ENCODE measurements at places on chromosomes 11 and 22.

DNA sequence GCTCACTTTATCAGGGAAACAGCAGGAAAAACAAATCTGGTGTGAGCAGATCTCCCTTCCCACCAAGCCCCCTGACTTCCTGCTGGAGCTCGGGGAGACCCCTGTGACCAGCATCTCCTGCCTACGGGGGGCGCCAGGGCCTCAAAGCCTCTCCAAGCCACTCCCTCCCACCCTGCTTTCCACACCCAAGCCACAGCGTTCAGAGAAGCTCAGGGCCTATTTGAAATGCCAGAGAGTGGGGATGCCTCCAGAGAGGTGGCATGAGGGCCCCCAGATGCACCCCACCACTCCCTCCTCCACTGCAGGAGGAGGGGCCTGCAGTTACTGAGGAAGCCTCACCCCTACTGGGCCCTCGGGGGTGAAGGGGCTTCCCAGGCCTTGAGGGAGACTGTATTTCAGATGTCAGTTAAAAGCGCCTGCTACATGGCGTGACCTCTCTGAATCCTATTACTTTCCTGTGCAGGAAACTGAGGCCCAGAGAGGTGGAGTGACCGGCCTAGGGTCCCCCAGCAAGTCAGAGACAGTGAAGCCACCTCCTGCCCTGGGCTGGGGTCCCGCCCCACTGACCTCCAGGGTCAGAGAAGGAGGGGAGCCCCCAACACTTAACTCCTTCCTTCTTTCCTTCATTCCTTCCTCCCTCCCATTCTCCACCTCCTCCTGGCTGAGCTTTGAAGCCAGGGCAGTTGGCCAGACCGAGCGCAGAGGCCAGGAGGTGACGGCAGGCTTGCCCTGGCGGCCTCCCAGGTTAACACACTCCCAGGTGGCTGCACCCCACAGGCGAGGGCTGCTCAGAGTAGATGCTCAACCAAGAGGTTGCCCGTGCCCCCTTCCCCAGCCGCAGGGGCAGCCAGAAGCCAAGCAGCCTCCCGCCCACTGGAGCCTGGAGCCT, 6.0 kb upstream of the CDKN1C start:
- no peaks in the 10 kb centered on the region for H3K36me3 ChIP-seq
- H3K27ac ChIP-seq = peak overlapping the region; percentile 60
- peaks cover 35% of the 10 kb centered on the region for H3K4me1 ChIP-seq
- no peak for DNase-seq

DNA sequence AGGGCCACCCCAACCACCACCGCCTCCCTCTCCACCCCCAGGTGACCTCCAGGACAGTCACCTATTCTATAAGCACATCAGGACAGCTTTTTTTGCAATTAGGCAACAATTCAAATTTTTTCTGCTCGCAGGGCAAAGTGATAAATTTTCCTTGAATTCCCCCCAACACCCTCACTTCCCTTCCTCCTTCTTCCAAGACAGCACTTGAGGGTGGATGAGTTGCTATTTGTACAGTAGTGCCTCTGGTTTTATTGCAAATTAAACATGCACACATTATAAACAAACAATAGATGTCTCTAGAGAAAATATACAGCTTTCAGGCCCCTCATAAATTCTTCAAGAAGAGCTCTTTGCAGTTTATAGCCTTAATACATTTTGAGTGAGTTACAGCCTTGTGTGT, 80.9 kb upstream of the USP47 start:
- H3K27ac ChIP-seq = no peak overlapping the region
- no peak overlapping the region for H3K4me3 ChIP-seq
- H3K4me1 ChIP-seq = no peaks in the 10 kb centered on the region
- DNase-seq = no peak

GRCh38 chr22:46147061-46147460, 3.3 kb upstream of the PPARA start:
- peaks cover 17% of the 10 kb centered on the region for H3K4me1 ChIP-seq
- no peak for DNase-seq
- H3K36me3 ChIP-seq = no peaks in the 10 kb centered on the region
- no peaks in the 10 kb centered on the region for H3K27me3 ChIP-seq

- no peaks in the 10 kb centered on the region for H3K27me3 ChIP-seq
- no peaks in the 10 kb centered on the region for H3K4me1 ChIP-seq
- DNase-seq = no peak
- H3K27ac ChIP-seq = no peak overlapping the region
These were observed 9.7 kb upstream of the MPPED1 start for GRCh38 chr22:43402128-43402527.

GRCh38 chr11:64094463-64095260, 58.9 kb downstream of the FLRT1 start:
- no peaks in the 10 kb centered on the region for H3K4me1 ChIP-seq
- H3K27ac ChIP-seq = no peak overlapping the region
- H3K36me3 ChIP-seq = no peaks in the 10 kb centered on the region
- no peak overlapping the region for H3K4me3 ChIP-seq
- H3K27me3 ChIP-seq = no peaks in the 10 kb centered on the region

DNA sequence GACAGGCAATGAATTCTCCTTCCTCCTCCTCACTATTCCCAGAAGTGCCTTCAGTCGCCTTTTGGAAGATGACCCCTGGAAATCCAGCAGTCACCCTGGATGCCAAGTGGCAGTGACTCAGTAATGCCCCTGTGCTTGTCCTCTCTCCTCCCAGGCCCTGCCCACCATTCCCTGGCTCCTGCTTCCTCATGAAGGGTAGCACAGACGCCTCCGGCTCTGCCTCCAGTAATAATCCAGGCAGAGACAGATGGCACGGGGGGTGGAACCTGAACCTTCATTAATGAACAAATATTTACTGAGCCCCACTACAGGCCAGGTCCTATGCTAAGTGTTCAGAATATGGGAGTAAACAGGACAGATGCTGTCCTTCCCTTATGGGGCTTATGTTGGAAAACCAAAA, 23.2 kb downstream of the SYT13 start:
- H3K36me3 ChIP-seq = no peaks in the 10 kb centered on the region
- no peaks in the 10 kb centered on the region for H3K27me3 ChIP-seq
- H3K4me1 ChIP-seq = no peaks in the 10 kb centered on the region
- DNase-seq = no peak

GRCh38 chr11:69843529-69843921, 24.3 kb upstream of the FGF3 start:
- H3K36me3 ChIP-seq = no peaks in the 10 kb centered on the region
- H3K4me1 ChIP-seq = no peaks in the 10 kb centered on the region
- H3K27ac ChIP-seq = no peak overlapping the region
- H3K4me3 ChIP-seq = no peak overlapping the region
- H3K27me3 ChIP-seq = no peaks in the 10 kb centered on the region

DNA sequence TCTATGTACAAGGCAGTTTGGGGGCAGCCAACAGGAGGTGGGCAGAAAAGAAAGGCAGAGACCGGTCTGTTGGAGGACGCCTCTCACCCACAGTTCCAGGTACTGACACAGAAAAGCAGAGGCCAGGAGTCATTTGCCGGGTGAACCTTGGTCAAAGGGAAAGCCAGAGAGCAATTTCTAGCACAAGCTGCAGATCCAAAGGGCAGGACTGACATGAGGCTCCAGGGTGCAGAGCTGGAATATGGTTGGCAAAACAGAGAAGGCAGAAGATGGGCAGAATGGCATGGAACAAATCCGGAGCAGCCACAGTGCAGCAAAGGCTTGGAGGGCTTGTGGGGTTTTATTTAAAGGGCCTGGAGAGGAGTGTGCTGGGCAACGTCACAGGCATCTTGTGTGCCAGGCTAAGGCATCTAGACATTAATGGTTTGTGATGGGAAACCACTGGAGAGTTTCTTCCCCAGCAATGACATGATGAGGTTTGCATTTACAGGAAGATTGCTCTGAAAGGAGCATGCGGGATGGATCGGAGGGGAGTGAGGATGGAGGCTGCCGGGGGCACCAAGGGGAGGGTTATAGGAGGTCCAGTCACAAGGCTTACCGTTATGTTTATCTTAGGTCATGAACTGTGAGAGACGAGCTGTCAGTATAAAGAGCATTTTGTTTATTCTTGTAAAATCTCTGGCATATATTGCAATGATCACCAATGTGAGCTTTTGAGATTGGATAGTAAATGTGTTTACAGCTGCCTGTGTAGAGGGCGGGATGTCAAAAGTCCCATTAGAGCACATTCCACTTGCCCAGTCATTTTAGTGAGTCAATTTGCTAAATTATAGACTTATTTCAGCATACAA, 5.7 kb upstream of the MMP20 start:
- H3K36me3 ChIP-seq = no peaks in the 10 kb centered on the region
- H3K27ac ChIP-seq = no peak overlapping the region
- no peak overlapping the region for H3K4me3 ChIP-seq

- no peak overlapping the region for H3K4me3 ChIP-seq
- no peak overlapping the region for H3K27ac ChIP-seq
- no peak for DNase-seq
- no peaks in the 10 kb centered on the region for H3K27me3 ChIP-seq
- H3K4me1 ChIP-seq = no peaks in the 10 kb centered on the region
These were observed 176.0 kb downstream of the ARHGAP42 start for GRCh38 chr11:100863080-100863581.

GRCh38 chr22:21047730-21048129, 2.0 kb downstream of the LRRC74B start:
- no peaks in the 10 kb centered on the region for H3K27me3 ChIP-seq
- H3K36me3 ChIP-seq = no peaks in the 10 kb centered on the region
- no peak overlapping the region for H3K4me3 ChIP-seq
- H3K27ac ChIP-seq = no peak overlapping the region

DNA sequence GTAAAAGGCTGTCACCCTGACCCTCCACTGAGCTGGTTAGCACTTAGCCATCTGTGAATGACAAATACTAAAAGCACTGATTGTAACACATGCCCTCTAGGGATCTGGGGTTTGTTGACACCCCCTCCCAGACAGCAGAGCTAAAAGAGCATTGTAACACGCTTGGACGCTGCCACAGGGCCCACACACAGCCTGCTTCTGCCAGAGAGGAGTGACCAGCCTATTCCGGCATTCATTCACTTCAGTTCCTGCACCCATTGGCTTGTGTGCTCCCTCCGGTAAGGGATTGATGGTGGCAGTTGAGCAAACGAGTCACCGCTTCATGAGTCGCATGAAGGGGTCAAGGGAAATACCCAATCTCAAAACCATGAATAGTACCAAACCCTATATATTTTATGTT, 15.8 kb downstream of the OR10D3 start:
- no peak for DNase-seq
- H3K36me3 ChIP-seq = no peaks in the 10 kb centered on the region
- no peak overlapping the region for H3K27ac ChIP-seq
- H3K4me3 ChIP-seq = no peak overlapping the region
- H3K27me3 ChIP-seq = no peaks in the 10 kb centered on the region
- H3K4me1 ChIP-seq = no peaks in the 10 kb centered on the region

- no peaks in the 10 kb centered on the region for H3K4me1 ChIP-seq
- H3K4me3 ChIP-seq = no peak overlapping the region
- no peaks in the 10 kb centered on the region for H3K36me3 ChIP-seq
- no peak for DNase-seq
- no peak overlapping the region for H3K27ac ChIP-seq
These were observed 202.9 kb downstream of the DBX1 start for GRCh38 chr11:19957294-19957943.

DNA sequence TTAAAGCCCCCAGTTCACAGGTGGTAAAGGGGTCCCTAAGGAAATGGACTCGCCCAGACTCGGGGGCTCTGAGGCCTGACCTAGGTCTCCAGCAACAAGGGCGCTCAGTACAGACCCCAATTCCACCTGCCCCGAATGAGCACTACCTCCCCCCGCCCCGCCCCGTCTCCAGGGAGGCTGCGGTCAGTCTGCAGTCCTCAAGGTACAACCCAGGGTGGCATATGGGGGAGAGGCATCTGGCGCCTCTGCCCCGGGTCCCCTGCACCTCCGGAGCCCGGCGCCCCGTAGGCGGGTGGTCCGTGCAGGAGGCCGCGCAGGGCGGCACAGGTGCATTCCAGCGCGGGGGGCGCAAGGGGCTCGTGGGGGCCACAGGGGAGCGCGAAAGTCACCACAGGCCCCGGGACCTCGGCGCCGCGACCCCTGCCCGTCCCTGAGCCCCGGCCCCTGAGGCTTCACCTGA, 361 bp downstream of the CTSD start:
- peaks cover 48% of the 10 kb centered on the region for H3K4me1 ChIP-seq
- H3K27ac ChIP-seq = peak overlapping the region; percentile 66

DNA sequence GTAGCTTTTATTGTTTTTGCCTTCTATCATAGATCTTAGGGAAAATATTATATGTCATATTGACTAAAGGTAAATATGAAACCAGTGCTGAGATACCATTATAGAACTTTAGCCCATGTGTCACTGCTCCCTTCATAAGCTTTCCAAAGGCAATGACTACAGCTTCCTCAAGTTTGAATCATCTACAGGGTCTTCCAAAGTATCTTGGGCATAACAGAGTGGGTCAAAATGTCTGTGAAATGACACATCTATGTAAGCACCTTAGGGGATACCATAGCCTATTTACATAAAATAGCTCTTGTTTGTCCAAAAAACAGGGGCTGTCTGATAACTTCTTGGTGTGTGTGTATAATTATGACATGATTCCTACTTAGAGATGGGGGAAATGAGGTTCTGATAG, 52.5 kb downstream of the RELT start:
- H3K27ac ChIP-seq = no peak overlapping the region
- no peaks in the 10 kb centered on the region for H3K4me1 ChIP-seq
- no peak for DNase-seq
- no peaks in the 10 kb centered on the region for H3K36me3 ChIP-seq
- no peaks in the 10 kb centered on the region for H3K27me3 ChIP-seq

DNA sequence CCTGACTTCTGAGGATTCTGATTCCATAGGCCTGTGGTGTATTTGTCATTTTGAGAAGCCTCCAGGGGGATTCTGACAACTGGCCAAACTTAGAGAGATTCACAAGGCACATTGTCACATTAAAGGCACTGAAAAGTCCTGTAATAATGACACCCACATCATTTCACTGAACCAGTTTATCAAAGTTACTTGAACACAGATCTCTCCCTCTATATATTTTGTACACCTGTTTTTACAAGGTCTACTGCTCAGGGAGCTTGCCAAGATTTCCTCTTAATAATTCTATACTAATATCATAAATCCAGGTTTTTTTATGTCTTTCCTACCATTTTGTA, 50.0 kb downstream of the LRRC74B start:
- no peaks in the 10 kb centered on the region for H3K4me1 ChIP-seq
- DNase-seq = no peak
- H3K36me3 ChIP-seq = no peaks in the 10 kb centered on the region
- H3K27ac ChIP-seq = no peak overlapping the region
- H3K4me3 ChIP-seq = no peak overlapping the region
- H3K27me3 ChIP-seq = peaks cover 2% of the 10 kb centered on the region

DNA sequence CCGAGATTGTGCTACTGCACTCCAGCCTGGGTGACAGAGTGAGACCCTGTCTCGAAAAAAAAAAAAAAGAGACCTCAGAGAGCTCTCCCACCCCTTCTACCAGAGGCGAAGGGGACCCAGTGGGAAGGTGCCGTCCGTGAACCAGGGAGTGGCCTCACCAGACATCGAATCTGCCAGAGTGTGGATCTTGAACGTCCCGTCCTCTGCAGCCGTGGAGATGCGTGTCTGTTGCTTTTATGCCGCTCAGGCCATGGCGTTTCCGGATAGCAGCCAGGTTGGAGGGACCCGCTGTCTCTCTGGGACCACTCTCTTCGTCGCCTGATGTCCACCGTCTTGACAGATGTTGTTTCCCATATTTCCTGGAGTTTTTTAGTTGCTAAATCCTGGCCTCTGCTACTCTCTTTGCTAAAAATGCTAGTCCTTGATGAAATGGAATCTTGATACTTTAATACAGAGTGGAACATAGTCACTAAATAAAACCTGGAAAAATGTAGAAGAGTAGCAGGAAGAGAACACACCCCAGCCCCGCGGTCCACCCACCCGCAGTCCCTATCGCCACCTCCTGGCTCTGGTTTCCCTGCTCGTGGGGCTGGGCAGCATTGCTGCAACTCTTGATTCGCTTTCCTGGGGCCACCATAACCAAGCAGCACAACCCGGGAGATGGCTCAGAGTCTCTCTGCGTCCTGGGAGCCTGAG, 12.0 kb upstream of the MUC6 start:
- H3K27ac ChIP-seq = no peak overlapping the region
- H3K36me3 ChIP-seq = no peaks in the 10 kb centered on the region
- no peaks in the 10 kb centered on the region for H3K27me3 ChIP-seq
- no peak for DNase-seq
